ENCODE measurements at places on chromosomes 11 and 22.

DNA sequence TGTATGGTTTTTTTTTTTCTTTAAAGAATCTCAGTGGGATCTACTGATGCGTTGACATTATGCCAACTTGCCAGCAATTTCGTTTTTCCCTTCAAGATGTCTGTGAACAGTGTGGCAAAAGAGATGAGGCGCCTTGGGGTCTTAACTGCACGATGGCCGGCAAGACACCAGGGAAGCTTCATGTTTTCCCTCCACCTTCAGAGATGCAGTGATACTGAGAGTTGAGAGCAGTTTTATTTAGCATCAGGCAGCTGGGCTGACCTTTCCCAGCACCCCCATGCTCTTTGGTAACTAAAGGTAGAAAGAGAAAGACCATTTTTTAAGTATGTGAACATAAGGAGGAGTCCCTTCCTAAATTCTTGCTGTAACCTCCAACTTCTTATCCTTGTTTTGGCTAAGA lies 11.7 kb upstream of the GRIK4 start:
- DNase-seq: no peak

- peak; percentile 44 for DNase-seq
Measured at GRCh38 chr11:132361011-132361550, 990.7 kb downstream of the NTM start.

DNA sequence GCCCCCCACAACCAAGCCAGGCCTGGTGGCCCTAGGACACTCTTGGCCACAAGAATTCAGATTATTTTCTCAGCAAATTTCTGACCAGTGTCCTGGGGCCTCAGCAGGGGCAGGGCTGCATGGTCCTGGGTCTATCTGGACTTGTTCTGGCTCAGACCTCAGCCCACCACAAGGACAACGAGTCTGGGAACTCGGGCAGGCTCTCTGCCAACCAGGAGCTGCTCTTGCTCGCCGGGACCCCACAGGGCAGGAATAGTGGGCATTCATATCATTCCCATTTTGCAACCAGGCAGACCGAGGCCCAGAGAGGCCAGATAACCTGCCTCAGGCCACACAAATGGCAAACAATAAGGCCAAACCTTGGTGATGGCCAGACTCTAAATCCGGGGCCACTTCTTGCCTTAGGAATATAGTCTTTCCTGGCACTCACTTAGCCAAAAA lies 75.4 kb upstream of the WNT7B start:
- DNase-seq: no peak

- DNase-seq: no peak
Measured at GRCh38 chr11:64201543-64201942, 5.0 kb upstream of the FERMT3 start.

- DNase-seq: no peak
Measured at GRCh38 chr11:73463359-73463758, 87.2 kb downstream of the RELT start.

DNA sequence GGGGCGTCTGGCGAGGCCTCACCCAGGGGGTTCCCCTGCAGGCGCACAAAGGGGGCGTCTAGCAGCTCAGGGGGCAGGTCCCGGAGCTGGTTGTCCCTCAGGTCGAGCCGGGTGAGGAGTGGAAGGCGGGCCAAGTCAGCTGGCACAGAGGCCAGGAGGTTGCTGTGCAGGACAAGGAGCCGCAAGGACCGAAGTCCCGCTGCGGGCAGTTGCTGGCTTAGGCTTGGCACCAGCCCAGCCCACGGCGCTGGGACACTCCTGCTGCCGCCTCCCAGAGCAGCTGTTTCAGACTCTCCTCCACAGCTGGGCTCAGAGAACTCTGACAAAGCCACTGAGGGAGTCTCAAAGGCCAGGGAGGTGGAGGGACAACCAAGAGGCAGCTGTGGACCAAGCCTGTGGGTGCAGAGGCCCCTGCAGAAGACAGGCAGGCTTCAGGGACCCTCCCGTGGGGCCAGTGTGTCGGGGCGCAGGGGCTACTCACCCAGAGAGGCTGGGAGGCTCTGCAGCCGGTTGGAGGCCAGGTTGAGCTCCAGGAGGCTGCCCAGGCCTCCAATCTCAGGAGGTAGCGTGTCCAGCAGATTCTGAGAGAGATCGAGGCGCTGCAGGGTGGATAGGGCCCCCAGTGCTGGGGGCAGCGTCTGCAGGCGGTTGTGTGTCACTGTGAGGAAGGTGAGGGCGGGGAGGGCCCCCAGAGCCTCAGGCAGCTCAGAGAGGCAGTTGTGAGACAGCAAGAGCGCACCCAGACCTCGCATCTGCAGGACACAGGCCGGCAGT lies 2.2 kb downstream of the PIDD1 start:
- DNase-seq: no peak

DNA sequence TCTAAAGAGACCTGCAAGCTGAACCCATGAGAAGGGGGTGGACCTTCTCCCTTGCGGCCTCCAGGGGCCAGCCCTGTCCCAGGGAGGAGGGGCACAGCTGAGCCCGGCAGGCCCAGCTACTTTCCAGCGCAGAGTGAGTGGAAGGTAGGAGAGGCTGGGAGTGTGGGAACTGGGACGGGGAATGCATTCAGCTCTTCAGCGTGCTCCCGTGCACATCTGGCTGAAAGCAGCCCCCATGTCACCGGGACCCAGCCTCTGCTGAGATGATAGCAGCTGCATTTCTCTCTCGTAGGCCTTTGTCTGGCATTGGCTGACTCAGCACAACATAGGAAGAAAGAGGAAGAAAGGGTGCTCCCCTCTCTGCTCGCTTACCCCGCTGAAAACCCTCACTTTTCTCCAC lies 951.5 kb downstream of the TBC1D22A start:
- no peak for DNase-seq

DNA sequence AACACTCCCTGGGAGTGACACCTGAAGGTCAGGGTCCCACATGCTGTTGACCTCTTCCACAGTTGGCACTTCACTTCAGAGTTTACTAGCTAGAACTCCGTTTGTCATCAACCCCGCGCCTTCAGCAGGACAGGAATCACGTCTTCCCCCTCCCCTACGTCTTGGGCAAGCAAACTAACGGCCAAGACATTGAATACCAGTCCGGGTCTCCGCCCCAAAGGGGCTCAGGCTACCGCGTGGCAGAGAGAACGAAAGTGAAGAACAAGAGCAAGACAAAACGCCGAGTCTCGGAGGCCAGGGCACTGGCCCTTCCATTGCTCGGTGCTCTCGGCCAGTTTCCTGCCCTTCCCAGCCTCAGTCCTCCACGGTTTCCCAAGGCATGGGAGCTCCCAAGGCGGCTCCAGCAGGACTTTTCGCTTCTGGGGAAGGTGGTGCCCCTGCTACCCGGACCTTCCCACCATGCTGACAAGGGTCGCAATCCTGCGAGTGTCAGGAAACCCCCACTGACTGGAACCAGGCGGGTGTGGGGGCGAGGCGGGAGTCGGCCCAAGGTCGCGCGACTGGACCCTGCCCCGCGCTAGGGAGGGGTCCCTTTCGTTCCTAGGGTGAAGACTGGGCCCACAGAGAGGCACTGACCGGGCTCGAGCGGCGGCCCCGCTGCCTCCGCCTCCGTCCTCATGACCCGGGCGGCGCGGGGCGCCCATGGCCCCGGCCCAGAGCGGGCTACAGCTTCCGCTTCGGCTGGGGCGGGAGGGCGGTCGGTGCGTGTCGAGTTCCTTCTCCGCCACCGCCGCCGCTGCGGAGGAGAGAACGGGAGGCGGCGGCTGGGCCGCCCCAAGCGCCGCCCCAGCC lies at the start of gene GUCD1:
TSS of gene GUCD1 (minus strand) at position 826 of the 852 bp plus-strand sequence. CDS start at position 679, 147 bp downstream.
- DNase-seq: no peak

- DNase-seq: no peak
Measured at GRCh38 chr22:22730655-22731373, 86.4 kb downstream of the GGTLC2 start.

- no peak for DNase-seq
Measured at GRCh38 chr11:73293356-73293936, 14.6 kb upstream of the ARHGEF17 start.

DNA sequence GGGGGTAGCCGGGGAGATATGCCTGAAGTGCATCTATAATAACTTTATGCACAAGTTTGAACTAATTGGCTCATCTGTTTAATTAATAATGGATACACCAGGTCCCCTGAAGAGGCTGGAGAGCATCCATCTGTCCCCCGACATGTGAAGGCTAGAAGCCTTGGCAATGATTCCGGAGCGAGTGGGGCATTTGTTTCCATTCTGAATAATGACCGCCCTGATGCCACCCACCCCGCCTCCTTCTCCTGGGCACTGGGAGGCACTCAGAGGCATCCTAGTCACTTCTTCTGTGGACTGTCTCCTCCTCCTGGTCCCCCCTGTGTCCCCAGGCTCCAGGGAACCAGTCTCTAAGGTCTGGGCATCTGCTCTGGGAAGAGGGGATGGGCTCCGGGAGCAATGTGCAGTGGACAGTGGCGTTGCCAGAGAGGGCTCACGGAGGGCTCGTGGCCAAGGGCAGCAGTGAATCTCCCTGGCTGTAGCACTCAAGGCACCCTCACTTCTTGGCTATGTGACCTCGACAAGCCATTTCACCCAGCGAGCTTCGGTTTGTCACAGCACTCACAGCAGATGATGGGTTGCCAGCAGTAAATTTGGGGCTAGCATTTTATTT lies 64.7 kb downstream of the TSPAN18 start:
- no peak for DNase-seq

DNA sequence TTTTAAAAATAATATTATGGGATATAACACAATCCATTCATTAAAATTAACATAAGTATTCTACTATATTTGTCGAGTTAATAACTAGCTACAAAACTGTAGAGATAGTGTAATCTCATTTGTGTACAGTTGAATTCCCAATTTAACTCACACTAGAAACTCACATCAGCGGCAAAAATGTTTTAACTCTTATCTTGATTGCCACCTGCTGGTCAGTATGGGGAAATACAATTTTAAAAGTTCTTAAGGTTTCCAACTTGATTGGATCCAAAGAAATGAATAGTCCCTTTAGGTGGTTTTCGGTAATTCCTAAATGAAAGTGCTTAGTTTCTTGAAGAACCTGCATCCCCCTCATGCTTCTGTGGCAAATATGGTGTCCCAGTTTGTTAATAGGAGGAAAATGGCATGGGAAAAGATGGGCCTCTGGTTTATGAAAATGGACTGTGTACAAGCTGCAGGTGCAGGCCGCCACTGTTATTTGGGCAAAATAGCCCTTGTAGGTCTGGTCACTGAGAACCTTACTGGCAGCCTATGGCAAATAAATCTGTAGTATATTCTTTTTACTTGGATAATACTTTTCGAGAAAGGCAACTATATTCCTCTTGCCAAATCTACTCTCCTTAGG lies 33.7 kb upstream of the SLC17A6 start:
- peak; percentile 54 for DNase-seq

- DNase-seq: no peak
Measured at GRCh38 chr22:32005453-32005852, 37.6 kb upstream of the SLC5A1 start.

- DNase-seq: no peak
Measured at GRCh38 chr11:58837707-58838388, 6.7 kb downstream of the GLYATL2 start.

GRCh38 chr11:1422481-1422880 lies 32.7 kb downstream of the BRSK2 start:
- no peak for DNase-seq

GRCh38 chr11:108685419-108686130 lies 20.7 kb downstream of the DDX10 start:
- no peak for DNase-seq

DNA sequence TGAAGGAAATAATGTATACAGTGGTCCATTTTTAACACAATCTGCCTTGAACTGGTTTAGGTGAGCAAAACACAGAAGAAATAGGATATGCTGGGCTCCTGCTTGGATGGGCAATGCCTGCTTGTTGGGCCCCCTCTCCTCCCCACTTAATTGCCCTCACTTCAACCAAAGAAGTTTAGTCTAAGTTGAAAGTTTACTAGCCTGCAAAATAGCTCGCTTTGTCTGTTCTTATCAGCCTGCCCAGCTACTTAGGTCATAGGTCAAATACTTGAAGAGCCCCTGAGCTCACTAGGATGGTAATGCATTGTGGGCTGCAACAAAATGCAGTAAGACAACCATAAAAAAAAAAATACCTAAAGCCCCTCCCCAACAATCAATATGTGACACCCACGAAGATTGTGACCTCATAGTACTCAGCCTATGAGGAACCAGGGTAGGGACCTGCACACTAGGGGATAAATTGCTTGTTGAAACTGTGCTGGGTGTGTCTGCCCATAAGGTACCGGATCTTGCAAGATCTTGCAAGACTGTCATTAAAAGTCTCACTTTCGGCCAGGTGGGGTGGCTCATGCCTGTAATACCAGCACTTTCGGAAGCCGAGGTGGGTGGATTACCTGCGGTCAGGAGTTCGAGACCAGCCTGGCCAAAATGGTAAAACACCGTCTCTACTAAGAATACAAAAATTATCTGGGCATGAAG lies 10.9 kb downstream of the DRICH1 start:
- DNase-seq: no peak

- no peak for DNase-seq
Measured at GRCh38 chr11:131895865-131896264, 525.5 kb downstream of the NTM start.

DNA sequence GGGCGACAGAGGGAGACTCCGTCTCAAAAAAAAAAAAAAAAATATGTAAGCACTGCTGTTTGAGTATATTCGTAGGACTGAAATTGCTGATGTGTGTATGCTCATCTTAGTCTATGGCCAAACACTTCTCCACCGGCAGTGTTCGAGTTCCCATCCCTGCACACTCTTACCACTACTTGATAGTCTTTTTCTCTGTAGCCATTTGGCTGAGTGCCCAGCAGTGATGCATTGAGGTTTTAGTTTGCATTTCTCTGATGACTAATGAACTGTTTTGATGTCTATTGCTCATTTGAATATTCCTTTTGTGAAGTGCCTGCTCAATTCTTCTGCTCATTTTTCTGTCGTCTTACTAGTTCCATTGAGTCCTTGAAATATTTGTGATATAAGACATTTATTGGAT lies 1.9 kb downstream of the TIRAP start:
- DNase-seq: peak; percentile 90

- DNase-seq: no peak
Measured at GRCh38 chr11:134750619-134751018, 338.6 kb upstream of the B3GAT1 start.

- no peak for DNase-seq
Measured at GRCh38 chr11:1165256-1166041, 7.7 kb downstream of the MUC5AC start.

DNA sequence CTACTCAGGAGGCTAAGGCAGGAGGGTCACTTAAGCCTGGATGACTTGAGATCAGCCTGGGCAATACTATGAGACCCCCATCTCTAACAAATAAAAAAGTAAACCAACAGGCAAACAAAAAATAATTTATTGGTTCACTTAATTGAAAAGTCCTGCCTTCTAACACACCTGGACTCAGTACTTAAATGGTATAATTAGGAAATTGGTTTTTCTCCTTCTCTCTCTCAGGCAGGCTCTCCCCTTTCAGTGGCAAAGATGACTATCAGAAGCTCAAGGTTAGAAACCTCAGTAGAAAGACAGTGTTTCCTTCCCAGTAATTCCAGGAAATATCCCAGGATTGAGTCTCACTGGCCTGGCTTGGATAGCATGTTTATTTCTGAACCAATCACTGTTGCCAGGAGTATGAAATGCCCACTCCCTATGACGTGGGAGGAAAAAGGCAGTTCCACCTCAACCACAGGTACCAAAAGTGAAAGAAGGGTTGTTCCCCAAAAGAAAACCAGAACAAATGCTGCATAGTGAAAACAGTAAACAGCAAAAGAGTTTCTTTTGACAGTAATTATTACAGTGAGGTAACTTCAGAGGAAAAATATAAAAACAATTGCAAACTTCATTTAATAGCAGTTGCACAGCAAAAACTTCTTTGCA lies 56.3 kb upstream of the SOX6 start:
- DNase-seq: no peak

GRCh38 chr22:47154621-47155081 lies 392.2 kb downstream of the TBC1D22A start:
- no peak for DNase-seq
